NCI-H2081 (cell line): ENCODE measurements at places on chromosomes 1 and 21.

DNA sequence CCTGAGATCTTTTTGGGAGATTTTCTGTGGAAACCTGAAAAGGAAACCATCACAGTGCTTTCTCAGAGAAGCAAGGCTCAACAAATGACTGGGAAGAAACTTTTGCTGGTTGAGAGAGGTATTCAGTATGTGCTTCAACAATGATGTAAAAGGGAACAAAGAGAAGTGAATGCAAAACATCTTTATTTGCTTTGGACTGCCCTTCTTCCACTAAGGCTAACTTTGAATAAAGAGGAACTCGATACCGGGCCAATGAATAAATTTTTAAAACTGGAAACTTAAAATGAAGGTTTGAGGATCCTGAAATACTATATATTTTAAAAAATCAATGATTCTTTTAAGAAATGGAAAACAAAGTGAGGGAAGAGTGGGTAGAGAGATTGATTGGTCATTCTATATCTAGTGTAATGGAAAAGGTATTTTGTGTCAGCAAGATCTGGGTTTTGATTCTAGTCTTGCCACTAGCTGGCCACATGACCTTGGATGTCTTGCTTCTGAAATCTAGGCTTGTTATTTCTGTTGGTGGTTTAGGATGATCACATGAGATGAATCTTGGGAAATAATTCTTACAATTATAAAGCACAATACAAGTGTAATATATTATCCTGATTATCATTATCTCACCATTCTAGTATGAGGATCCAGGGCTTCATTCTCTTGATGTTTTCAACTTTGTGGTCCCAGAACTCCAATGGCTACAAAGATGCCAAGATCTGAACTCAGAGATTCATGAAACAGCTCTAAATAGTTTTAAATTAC lies 34.6 kb upstream of the APOBEC4 start:
- DNase-seq, result no peak

DNA sequence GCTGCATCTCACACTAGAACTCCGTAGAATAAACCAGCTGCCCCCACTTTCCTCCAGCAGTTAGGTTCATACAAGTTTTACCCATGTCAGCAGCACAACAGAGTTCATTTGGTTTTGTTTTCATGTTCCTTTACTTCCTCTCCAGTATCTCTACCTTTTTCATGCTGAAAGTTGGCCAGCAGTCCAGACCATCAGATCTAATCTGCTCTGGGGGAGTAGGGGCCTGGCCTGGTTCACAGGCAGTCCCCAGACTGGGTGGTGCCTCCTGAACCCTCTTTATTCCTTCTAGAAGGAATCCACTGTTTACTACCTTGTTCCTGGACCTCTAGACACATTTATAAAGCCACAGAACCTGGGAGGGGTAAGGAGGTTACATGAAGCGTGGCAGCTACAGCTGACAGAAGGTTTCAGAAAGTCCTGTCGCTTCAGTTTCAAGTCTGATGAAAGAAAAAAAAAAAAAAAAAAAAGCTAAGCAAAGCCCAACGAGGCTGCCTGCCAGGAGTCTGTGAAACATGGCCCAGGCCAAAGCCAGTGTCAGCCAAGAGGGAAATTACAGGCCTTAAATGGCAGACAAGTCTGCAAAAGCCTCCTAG lies 184.6 kb upstream of the JUN start:
- DNase-seq, result no peak

- no peak for DNase-seq
These were observed 85.2 kb upstream of the ABCD3 start for GRCh38 chr1:94332952-94333351.

DNA sequence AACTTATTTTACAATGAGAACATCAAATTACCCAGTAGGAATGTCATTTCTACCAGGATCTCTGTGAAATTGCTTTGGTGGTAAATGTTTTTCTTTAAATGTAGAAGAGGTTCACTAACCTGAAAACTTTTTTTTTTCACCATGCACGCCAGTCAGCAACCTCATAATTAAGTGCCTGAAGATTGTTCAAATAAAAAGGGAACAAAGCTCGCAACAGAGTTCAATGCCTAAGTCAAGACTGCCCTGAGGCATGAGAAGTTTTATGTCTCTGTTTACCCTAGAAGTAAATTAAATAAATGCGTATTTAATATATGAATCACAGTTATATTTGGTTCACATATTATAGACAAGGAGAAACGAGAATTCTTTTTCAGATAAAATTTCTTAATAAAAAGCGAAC lies 13.8 kb upstream of the SYDE2 start:
- DNase-seq, result no peak

GRCh38 chr1:26358411-26359384 lies 4.8 kb upstream of the CRYBG2 start:
- DNase-seq, result no peak

GRCh38 chr1:236471653-236472052 lies 52.1 kb upstream of the LGALS8 start:
- peak; percentile 89 for DNase-seq

- DNase-seq, result peak; percentile 66
These were observed at the start of gene CFAP45 for GRCh38 chr1:159900086-159900680. CFAP45 (minus strand) TSS chr1:159900165; CDS start chr1:159900098, 67 bp downstream.

GRCh38 chr1:8523666-8524206 lies 205.8 kb downstream of the SLC45A1 start:
- DNase-seq, result no peak

DNA sequence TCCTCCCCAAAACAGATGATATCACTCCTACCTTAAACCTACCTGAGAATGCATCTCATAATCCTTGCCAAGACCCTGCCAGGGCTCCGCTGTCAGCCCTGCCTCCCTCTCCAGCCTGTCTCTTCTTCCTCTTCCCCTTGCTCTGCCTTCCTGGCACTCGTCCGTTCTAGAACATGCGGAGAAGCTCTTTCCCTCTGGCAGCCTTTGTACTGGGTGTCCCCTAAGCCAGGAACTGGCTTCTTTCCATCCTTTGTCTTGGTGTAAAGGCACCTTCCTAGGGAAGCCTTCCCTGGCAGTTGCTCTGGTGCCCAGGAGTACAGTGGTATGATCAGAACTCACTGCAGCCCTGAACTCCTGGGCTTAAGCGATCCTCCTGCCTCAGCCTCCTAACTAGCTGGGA lies 36.1 kb downstream of the CTNNBIP1 start:
- DNase-seq, result no peak

DNA sequence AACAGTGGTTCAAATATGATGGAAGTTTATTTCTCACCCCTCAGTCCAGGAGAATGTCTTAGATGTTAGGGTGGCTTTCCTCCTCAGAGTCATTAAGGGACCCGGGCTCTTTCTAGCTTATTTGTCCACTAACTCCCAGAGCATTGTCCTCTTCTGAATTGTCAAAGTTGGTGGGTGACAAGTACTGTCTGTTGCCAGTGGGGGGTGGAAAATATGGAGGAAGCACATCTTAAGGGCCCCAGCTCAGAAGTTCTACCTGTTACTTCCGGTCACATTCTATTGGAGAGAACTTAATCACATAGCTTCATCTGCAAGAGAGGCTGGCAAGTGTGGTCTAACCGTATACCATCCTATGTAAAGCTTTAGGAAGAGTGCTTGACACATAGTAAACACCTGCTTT lies 7.1 kb downstream of the CLIC4 start:
- DNase-seq, result no peak

DNA sequence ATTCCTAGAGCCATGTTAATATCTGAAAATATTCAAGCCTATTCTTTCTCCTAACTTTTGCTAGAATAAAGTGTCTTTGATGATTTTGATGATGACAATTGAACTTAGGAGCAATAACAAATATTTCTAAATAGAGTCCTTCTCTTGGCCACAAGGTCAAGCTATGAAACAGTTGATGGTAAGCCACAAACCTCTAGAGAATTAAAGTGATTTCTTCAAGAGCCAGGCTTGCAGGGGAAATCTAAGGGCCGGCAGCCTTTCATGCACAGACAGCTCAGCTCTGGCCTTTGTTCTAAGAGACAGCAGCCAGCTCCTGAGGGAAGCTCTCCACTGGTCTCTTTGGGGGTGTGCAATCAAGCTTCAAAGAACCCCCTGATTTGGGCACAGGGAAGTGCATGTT lies 59.0 kb downstream of the SUSD4 start:
- no peak for DNase-seq

- DNase-seq, result peak; percentile 89
These were observed 780 bp upstream of the RBM15 start for GRCh38 chr1:110338309-110338885.

- DNase-seq, result peak; percentile 79
These were observed 974 bp upstream of the FNBP1L start for GRCh38 chr1:93446837-93447451.

DNA sequence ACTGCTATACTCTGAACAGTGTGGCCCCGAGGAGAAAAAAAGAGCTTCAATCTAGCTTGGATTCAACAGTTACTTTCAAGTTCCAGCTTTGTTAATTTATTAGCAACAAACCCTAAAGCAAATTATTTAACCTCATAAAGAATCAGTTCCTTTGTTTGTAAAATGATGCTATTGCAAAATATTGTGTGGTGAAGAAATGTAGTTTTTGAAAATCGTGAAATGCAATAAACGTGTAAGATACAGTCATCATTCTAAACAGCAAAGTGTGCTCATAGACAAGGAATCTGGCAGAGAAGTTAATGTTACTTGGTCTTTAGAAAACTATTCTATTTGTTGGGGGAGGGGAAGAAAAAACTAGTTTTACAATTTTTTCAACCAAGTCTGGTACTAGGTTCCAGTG lies 297.6 kb upstream of the ADGRL4 start:
- DNase-seq, result no peak

GRCh38 chr1:35453031-35453430 lies 104.2 kb downstream of the KIAA0319L start:
- peak; percentile 23 for DNase-seq

GRCh38 chr1:7590426-7590790 lies 180.7 kb upstream of the VAMP3 start:
- no peak for DNase-seq

DNA sequence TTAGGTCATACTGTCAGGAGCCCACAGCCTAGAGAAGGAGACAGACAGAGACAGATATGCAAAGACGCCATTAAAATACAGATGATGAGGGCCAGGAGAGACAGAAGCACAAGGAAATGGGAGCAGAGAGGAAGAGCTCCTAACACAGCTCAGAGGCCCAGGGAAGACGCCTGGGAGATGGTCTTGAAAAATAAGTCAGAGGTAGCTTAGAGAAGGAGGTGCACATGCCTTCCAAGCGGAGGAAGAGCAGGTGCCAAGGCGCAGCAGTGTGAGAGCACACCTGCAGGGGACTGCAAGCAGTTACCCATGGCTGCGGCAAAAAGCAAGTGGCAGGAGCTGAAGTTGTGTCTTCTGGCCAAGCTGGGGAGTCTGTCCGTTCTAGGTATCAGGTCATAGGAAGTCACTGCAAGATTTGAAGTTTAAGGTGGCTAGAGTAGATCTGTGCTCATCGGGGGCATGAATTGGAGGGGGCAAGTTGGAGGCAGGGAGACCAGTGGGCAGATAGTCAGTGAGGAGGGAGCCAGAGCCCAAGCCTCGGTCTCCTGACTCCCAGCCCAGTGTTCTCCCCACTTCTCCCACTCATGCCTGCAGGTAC lies 1.3 kb upstream of the TRABD2B start:
- no peak for DNase-seq

- DNase-seq, result no peak
These were observed 23.2 kb downstream of the GALNT2 start for GRCh38 chr1:230090194-230090711.

DNA sequence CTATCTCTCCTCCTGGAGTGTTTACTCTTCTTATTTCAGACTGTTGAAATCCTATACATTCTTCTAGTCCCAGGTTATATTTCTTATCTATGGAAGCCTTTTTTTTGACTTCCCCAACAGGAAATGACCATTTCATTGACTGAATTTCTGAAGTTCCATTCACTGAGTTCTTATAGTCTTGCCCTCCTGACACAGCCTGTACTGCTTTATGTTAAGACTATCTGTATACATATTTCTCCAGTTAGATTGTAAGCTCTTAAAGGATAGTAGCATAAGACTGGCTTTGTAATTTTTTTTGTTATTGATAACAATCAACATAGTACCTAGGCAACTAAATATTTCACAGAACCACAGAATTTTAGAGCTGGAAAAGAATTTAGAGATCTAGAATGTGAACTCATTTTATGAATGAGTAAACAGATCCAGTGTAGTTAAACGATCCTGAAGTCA lies 14.9 kb upstream of the MACF1 start:
- DNase-seq, result no peak
